ENCODE measurements at places on chromosomes 5 and 9.

GRCh38 chr5:73096239-73096575, 24.2 kb upstream of the TMEM171 start:
- DNase-seq, result no peak

GRCh38 chr5:170633235-170634081, 129.6 kb downstream of the KCNIP1 start:
- DNase-seq, result no peak

- no peak for DNase-seq
Observed at GRCh38 chr9:121372239-121373010, 2.4 kb upstream of the STOM start.

GRCh38 chr9:929719-930118, 46.7 kb upstream of the DMRT3 start:
- no peak for DNase-seq

DNA sequence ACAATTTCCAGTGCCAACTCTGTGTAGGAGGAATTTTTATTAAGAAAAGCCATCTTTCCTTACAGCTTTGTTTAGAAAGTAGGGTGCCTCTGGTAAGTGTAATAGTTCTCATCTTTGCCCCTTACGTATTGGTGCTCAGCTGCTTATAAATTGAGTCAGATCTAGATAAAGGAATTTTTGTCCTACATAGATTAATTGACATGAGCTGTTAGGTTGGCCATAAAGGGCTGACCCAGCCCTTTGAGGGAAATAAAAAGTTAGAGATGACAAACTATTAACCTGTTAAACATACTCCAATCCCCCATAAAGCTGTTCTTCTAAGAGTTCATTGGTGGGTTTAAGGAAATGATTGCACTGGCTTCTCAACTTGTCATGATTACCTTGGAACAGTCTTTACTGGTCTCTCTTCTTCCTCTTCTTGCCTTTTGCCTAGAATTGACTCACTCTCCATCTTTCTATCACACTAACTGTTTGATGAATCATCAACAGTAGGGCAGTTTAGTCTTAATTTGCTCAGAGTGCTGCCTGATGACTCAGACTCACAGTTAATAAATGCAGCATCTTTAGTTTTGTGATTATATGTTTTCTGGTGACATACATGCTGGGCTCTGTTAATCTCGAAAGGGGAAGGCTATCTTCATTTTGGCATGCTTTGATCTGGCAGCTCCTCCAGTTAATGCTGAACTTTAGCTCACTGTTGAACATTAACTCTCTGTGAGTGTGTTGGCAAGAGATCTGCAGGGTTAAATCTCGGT, 51.7 kb downstream of the ARHGAP26 start:
- no peak for DNase-seq

- no peak for DNase-seq
Observed at GRCh38 chr5:154776167-154776566, 21.0 kb downstream of the LARP1 start.

DNA sequence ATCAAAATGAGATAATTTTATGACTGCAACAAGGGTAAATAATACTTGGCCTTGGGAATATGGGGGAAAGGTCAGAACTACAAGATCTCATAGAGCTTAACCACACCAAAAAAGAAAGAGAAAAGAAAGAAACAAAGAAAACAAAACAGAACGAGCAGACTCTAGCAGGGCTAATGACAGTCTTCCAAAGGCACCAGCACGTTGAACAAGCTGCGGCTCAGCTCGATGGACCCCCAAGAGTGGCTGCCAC, 689 bp downstream of the AK3 start:
- no peak for DNase-seq

- DNase-seq, result no peak
Observed at GRCh38 chr9:87890837-87891236, 8.2 kb downstream of the SPATA31E1 start.

DNA sequence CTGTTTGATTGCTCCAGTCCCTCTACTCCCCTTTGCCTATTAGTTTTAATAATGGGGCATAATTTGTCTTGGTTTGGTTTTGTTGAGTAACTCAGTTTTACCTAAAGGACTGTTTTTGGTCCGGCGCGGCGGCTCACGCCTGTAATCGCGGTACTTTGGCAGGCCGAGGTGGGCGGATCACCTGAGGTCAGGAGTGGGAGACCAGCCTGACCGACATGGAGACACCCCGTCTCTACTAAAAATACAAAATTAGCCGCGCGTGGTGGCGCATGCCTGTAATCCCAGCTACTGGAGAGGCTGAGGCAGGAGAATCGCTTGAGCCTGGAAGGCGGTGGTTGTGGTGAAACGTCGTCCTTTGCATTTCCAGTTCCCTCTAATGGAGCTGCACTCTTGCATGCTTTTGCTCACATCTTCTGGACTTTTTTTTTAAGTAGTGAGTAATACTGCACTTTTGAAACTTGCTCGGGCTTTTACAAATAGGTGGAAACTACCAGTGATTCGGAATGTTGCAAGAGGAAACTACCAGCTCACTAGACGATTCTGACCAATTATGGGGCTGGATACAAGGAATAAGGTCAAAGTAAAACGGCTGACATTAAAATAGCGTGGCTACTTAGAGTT, 721 bp upstream of the MAML1 start:
- DNase-seq, result no peak

DNA sequence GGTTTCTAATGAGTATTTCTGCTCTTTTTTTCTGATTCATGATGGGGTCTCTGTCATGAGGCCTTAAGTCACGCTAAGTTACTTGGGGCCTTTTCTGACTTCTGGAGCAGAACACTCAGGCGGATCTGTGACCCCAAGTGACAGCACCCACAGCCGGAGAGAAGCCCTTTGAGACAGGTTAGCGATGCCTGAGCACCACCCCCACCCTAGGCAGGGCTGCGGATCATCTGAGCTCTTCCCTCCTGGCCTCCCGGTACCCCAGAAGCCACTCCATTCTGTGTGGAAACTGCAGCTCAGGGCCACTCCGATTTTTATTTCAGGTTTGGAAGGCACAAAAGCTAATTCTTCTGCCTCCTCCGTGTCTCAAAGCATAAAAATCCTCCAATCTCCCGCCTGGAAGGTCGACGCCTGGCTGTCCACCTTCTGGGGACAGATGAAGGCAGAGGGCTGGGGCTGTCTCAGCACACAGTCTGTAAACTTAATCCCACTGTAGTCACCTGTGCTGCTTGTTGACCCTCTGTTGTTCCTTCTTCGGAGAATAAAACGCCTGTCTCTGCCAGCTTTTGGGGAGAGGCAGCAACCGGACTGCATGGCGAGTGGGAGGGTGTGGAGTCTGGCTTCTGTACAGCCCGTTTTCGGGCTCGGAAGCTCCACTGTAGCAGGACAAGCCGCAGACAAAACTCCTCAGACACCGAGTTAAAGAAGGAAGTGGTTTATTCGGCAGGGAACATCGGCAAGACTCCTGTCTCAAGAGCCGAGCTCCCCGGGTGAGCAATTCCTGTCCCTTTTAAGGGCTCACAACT, 88.8 kb downstream of the SPRY4 start:
- DNase-seq, result no peak

DNA sequence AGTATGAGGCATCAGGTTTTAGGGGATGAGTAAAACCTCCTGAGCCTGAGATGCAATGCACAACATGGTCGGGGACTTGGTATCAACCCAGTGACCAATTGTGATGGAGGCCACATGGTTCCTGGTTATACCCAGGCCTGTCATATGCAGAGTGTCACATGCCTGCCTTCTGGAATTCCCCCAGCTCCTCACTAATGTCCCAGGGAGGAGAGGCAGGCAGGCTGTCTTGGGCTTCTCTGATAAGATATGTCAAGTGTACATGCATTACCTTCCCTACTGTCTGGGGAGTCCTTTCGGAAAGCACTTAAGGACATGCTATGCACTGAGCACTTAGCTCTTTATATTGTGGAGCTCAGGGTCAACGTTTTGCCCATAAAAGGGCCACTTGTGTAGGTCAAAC, 14.2 kb upstream of the PALM2AKAP2 start:
- DNase-seq, result no peak

DNA sequence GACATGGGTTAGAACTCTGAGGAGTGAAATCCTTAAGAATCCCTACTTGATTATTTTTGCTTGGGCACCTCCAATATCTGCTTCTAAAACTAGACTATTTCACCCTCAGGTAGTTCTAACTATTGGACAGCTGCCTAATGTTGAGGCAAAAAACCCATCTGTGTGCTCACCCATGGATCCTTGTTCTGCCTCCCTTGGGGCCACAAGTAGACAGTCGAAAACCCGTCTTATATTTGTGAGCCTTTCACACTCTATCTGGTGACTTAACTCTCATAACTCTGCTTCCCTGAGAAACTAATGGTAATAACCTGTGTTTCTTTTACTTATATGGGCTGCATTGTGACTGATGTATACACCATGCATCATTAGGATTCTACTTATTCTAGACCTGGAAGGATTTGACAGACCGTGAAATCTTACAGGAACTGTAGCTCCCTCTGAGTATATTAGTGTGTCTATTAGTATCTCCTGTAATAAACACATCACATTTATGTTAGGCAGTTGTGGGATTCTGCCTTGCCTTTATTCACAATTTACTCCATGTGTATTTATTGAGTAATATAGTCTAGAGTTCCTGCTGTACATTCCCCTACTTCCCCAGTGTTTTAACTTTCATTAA, 94.6 kb upstream of the SGCD start:
- DNase-seq, result no peak

GRCh38 chr5:78327761-78328510, 32.5 kb upstream of the SCAMP1 start:
- DNase-seq, result no peak

DNA sequence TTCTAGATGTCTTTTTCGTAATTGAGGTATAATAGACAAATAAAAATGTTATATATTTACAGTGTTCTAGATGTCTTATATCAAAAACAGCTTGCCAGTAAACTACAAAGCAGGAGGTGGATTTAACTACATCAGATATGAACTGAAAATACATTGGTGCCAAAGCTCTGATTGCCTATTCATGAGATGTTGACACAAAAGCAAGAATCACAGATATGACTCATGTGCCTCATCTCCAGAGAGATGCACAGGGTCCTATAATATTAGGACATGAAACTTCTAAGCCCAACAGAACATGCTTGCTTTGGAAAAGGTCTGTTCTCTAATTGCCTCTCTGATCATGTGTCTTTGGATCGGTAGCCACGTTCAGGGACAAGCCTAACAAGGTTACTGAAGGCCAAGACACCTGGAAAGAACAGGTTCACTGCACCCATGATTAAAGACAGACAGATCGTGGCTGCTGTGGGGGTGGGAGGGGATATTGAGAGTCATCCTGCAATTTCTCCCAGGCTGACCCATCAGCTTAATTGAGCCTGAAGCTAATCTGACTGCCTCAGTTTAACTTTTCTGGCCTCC, 16.8 kb downstream of the ABCA1 start:
- DNase-seq, result no peak

DNA sequence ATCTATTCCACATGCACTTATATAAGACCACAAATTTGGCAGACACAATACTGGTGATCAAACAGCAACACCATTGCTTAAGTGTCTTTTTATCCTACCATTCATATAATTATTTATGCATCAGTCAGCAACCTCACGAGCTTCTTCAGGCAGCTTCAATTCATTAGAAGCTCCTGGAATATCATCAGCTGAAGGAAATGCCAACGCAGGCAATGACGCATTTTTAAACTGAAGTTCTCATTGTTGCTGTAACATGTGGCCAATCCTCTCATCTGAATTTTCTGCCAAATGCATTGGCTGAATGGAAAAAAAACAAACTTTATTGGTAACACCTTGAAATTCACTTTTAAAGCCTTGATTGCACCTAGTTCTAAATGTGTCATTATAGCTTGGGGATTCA, 376.4 kb upstream of the RGMB start:
- DNase-seq, result no peak

- DNase-seq, result no peak
Observed at GRCh38 chr5:115573133-115573532, 28.6 kb upstream of the FEM1C start.
